ENCODE measurements at places on chromosomes 5 and 9.

DNA sequence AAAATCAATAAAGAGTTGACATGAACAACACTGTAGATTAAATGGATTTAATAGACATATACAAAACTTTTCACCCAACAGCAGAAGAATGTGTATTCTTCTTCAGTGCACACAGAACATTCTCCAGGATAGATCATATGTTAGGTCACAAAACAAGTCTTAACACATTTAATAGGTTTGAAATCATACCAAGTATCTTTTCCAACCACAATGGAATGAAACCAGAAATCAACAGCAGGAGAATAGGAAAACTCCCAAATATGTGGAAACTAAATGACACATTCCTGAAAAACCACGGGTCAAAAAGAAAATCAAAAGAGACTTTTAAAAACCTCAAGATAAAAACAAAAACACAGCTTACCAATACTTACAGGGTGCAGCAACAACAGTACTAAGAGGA, 790.1 kb upstream of the ZNF608 start:
- H3K4me3 ChIP-seq, result no peak overlapping the region
- no peaks in the 10 kb centered on the region for H3K36me3 ChIP-seq
- H3K27ac ChIP-seq, result no peak overlapping the region
- no peaks in the 10 kb centered on the region for H3K27me3 ChIP-seq
- H3K4me1 ChIP-seq, result no peaks in the 10 kb centered on the region

DNA sequence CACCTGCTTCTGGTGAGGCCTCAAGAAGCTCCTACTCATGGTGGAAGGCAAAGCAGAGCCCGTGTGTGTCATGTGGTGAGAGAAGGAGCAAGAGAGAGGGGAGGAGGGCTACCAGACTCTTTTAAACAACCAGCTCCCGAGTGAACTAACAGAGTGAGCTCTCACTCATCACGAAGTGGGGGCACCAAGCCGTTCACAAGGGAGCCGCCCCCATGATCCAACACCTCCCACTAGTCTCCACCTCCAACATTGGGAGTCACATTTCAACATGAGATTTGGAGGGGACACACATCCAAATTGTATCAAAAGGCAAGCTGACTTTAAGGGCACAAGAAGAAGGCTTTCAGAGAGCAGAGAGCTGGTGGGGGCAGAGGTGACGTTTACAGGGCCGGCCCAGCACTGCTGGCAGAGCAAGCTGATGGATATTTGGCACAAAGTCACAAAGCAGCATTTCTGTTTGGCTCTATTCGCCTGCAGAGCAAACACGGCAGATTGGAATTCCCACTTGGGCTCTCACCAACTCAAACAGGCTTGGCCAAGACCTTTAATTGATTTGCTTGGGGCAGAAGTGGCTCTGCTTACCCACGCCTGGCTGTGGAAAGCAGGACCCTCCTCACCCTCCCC, 20.0 kb downstream of the PITX1 start:
- no peak for DNase-seq
- H3K4me3 ChIP-seq, result no peak overlapping the region
- H3K4me1 ChIP-seq, result no peaks in the 10 kb centered on the region
- H3K27me3 ChIP-seq, result peaks cover 15% of the 10 kb centered on the region
- no peaks in the 10 kb centered on the region for H3K36me3 ChIP-seq

DNA sequence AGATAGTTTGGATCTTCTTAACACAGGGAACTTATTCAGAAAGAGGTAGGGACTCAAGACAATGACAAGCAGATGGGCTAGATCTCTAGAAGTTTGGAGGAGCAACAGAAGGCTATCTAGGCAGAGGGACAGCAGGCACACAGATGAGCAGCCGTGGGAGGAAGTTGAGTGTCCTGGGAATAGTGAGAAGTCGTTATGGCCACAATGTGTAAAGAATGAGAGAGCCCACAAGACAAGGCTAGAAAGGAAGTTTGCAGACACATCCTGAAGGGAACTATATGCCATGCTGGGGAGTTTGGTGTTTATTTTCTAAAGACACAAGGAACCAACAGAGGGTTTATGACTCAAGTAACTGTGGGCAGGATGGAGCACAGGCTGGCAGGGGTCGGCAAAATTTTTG, 160.6 kb downstream of the PALM2AKAP2 start:
- no peaks in the 10 kb centered on the region for H3K27me3 ChIP-seq
- no peak overlapping the region for H3K4me3 ChIP-seq
- H3K36me3 ChIP-seq, result no peaks in the 10 kb centered on the region
- H3K27ac ChIP-seq, result no peak overlapping the region
- peaks cover 18% of the 10 kb centered on the region for H3K4me1 ChIP-seq

- no peaks in the 10 kb centered on the region for H3K36me3 ChIP-seq
- peaks cover 50% of the 10 kb centered on the region for H3K27me3 ChIP-seq
- no peak for DNase-seq
- H3K4me3 ChIP-seq, result no peak overlapping the region
- H3K27ac ChIP-seq, result no peak overlapping the region
These were observed 105.8 kb downstream of the ROR2 start for GRCh38 chr9:91844190-91844589.

- H3K27me3 ChIP-seq, result peaks cover 16% of the 10 kb centered on the region
- DNase-seq, result no peak
- H3K4me3 ChIP-seq, result no peak overlapping the region
- no peaks in the 10 kb centered on the region for H3K4me1 ChIP-seq
These were observed 12.2 kb upstream of the CDK5RAP2 start for GRCh38 chr9:120592210-120592609.

DNA sequence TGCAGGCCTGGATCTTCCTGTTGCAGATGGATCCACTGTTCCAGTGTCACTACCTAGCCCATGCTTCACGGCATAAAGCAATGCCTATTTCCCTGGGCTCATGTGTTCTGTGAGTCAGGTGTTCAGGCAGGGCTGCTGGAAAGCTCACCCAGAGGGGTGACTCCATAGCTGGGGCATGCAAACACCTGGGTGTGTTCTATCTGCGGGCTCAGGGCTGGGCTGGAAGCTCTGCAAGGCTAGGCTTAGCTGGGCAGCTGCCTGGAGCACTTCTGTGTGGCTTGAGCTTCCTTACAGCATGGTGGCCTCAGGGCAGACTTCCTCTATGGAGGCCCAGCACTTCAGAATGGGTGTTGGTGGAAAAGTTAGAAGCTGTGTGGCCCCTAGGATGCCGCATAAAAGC, 139.9 kb downstream of the GADD45G start:
- H3K27me3 ChIP-seq, result peaks cover 5% of the 10 kb centered on the region
- peak overlapping the region; percentile 88 for H3K27ac ChIP-seq
- DNase-seq, result peak; percentile 20

DNA sequence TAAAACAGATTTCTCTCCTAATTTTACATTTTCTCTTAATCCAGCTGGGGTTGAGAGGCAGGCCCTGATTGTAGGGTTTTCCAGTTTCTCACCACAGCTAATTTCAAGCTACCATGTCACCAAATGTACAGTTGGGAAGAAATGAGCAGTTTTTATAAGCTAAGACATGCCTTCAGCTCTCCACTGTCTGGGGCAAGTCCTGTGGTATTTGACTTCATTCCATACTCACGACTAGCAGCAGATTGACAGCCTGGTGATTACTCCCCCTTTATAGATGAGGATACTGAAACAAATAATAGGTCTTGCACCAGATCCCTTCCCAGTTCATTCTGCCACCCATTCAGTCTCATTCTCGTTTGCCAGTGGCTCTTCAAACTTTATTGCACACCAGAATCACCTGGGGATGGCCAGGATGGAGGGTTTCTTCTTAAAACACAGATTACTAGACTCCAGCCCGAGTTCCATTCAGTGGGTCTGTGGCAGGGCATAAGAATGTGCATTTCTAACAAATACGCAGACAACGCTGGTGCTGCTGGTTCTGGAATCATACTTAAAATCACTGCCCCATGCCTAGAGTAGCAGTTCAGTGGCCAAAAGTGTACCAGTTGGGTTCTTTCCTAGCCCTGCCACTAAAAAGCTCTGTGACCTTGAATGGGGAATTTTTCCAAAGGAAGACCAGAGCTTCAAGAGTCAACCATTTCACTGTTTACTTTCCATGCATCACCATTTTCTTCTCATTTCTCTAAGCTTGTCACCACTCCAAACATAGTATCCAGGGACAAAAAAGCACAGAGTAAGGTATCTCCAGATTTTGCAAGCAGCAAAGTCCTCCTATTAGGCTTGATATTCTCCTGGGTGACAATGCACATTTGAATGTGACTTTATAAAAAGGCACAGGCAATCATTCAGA, 64.3 kb downstream of the CSNK1A1 start:
- H3K4me3 ChIP-seq, result no peak overlapping the region
- peaks cover 35% of the 10 kb centered on the region for H3K27me3 ChIP-seq
- H3K4me1 ChIP-seq, result no peaks in the 10 kb centered on the region
